ENCODE measurements at places on chromosomes 13 and 19.

- peak; percentile 93 for DNase-seq
Measured at GRCh38 chr19:58097781-58098681, at the start of gene ZSCAN18. ZSCAN18 (minus strand) TSS chr19:58098231; CDS start chr19:58090267, 7,964 bp downstream.

DNA sequence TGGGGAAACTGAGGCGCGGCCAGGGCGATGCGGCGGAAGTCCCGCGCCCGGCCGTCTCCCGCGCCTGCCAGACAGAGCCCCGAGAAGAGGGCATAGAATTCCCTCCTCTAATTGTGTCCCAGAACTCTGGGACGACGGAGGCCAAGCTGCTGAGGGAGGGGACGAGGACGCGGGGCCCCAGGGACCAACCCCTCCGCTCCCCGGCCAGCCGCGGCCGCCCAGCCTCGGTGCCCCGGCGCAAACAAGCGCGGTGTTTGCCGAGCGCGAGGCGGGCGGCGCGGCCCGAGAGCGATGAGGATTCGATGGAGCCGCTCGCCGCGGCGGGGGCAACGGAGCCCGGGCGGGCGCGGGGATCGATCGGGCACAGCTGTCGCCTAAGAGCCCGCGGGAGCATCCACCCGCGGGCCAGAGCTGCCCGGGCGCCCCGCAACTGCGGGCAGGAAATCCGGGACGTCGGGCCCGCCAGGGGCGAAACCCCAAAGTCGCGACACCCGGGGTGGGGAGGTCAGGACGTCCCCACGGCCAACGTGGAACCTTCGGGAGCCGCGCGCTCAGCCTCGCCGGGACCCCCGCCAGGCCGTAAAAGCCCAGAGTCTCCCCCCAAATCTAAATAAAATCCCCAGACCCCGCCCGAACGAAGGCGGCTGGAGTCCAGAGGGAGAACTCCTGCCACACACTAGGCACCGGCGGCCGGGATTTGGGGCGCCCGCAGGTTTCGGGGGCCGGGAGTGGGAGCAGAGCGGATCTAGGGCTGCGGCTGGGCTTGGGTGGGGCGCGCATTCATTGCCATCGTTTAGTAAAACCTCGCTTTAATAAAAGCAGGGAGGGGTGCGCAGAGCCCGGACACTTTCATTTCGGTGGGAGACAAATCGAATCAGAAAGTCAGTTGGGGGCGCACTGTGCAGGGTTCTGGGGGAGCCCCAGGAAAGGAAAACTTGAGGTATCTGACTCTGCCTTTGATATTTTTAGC is 3.6 kb upstream of the ONECUT3 start:
- no peak for DNase-seq

- no peak for DNase-seq
Measured at GRCh38 chr13:39542361-39542760, 60.6 kb downstream of the LHFPL6 start.

- DNase-seq, result no peak
Measured at GRCh38 chr19:32802840-32803239, 66.7 kb downstream of the SLC7A9 start.

DNA sequence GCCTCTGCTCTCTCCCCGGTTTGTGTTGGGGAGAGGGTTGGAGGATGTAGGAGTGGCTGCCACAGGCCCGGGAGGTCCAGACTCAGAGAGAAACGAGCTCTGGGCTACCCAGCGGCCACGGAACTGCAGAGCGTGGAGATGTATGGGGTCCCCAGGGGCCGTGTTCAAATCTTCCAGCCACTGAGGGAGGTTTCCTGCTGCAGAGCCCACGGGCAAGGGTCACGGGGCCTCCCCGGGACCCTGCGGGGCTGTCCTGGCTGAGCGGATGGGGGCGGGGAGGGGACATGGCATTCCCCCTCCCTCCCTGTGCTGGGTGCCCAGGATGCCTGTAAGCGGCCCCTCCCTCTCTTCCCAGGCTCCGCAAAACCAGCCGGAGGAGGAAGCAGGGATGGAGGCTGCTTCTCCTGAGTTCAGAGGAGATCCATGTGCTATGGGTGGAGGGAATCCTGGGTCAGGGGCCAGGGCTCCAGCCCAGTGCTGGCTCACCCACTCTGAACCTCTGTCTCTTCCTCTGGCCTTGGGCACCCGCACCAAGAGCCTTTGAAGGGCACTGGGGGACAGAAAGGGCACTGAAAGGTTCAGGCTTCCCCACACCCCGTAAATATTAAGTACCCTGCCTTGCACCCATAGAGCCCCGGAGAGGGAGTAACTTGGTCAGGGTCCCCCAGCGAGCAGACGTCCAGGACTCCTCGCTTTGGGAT is 22.6 kb downstream of the SMIM24 start:
- DNase-seq, result no peak

DNA sequence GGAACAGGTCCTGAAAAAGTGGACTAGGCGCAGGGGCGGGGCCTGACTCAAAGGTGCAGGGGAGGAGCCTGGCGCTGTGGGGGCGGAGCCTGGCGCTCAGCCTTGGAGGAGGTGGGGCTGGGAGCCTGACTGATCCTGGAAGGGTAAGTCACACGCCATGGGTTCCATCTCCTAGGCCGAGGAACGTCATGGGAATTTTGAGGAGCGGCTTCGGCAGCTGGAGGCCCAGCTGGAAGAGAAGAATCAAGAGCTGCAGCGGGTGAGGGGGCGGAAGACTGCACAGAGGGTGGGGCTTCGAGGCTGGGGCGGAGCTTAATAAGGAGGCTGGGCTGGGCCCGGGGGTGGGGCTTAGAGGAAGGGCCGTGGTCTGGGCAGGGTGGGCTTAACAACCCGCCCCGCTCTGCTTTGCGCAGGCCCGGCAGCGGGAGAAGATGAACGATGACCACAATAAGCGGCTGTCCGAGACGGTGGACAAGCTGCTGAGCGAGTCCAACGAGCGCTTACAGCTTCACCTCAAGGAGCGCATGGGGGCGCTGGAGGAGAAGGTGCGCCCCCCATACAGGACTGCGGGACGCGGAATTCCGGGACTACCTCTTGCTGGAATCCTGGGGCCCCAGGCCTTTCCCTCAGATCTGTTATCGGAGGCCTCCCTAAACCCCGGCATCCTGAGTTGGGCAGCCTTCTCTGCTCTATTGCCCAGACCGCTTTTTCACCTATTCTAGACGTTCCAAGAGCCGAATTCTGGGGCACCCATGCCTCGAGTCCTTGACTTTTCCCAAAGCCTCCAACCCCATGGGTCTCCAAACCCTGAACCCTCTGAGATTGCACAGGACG is 14.5 kb downstream of the PPFIA3 start:
- DNase-seq, result peak; percentile 54

GRCh38 chr13:112728375-112729126 is 38.7 kb downstream of the ATP11A start:
- no peak for DNase-seq

- no peak for DNase-seq
Measured at GRCh38 chr19:35267353-35267817, 1.4 kb upstream of the USF2 start.

GRCh38 chr19:50535672-50536187 is 22.0 kb upstream of the ASPDH start:
- DNase-seq, result no peak

GRCh38 chr19:3981373-3981735 is 3.9 kb downstream of the EEF2 start:
- no peak for DNase-seq

GRCh38 chr19:55679343-55680257 is 4.6 kb downstream of the EPN1 start:
- DNase-seq, result no peak

DNA sequence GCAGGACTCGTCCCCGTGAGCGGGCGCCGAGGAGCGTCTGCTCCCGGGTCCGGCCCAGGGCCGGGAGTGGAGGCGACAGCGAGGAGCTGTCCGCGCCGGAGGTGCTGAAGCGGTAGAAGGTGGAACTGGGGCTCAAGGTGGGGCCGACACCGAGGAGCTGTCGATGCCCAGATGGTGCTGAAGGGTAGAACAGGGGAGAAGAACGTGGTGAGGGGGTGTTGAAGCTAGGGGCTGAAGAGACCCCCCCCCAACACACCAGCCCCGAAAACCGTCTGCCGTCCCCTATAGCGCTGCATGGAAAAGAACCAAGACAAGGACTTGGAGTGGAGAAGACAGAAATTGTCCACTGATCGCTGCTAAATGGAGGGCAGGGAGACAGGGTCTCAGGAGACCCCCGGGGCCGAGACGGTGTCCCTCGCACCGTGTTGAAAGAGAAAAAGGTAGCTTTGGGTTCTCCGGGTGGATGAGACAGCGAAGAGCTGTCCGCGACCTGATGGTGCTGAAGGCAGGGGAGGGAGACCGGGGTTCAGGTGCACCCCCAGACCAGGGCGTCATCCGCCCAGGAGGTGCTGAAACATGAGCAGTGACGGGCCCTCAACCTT is 7.1 kb upstream of the PDE4C start:
- peak; percentile 34 for DNase-seq

GRCh38 chr19:10408511-10409283 is 5.4 kb upstream of the CDC37 start:
- DNase-seq, result no peak

DNA sequence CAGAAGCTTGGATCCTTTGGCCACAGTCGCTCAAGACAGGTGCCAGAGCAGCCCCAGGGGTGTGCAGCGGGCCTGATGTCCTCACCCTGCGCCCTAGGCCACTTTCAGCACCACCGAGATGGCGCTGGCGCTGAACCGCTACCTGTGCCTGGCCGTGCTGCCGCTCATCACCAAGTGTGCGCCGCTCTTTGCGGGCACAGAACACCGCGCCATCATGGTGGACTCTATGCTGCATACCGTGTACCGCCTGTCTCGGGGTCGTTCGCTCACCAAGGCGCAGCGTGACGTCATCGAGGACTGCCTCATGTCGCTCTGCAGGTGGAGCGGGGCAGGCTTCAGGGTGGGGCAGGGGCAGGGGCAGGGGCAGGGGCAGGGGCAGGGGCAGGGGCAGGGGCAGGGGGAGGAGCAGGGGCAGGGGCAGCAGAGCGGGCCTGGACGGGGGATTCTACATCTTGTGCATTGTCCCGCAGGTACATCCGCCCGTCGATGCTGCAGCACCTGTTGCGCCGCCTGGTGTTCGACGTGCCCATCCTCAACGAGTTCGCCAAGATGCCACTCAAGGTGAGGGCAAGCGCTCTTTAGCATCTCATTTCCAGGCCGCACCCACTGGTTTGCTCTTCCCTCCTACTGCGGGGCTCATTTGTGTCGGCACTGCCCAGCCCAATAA is 69.1 kb downstream of the RYR1 start:
- no peak for DNase-seq
